ENCODE measurements at places on chromosomes 1 and 21.
A peak's percentile ranks its signal among the peaks of the same experiment; 100 is the strongest.

GRCh38 chr1:229300099-229300757 is 29.3 kb downstream of the RAB4A start:
- no peak for DNase-seq

DNA sequence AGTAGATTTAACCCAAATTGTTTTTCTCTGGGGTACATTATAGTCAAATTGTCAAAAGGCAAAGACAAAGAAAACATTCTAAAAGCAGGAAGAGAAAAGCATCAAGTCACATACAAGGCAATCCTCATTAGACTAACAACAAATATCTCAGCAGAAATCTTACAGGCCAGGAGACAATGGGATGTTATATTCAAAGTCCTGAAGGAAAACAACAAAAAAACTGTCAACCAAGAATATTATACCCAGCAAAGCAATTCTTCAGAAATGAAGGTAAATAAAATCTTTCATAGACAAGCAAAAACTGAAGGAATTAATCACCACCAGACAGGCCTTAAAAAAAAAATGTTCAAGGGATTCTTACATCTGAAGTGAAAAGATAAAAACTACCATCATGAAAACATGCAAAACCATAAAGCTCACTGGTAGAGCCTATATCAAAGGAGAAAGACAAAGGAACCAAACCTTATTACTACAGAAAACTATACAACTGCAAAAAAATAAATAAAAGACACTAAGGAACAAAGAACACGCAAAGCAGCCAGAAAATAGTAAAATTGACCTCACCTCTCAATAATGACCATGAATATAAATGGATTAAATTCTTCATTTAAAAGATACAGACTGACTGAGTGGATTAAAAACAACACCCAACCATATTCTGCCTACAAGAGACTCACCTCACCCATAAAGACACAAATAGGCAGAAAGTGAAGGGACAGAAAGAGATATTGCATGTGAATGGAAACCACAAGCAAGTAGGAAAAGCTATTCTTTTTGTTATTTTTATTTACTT is 113.8 kb upstream of the ZC3H11B start:
- no peak for DNase-seq

GRCh38 chr1:159200769-159201168 is 3.9 kb upstream of the ACKR1 start:
- no peak for DNase-seq

DNA sequence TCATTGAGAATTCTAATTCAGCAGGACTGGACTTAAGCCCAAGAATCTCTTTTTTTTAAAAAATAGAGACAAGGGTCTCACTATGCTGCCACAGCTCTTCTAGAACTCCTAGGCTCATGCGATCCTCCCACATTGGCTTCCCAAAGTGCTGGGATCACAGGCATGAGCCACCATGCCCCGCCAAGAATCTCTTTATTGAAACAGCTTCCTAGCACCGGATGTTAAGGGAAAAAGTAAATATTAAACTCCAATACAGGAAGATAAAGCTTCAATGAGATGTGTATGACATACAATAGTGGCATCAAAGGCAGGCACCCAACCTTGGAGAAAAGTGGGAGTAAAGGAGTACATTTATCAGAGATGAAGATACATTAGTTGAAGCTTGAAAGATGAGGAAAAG is 25.5 kb downstream of the PUM1 start:
- DNase-seq = no peak

- DNase-seq = peak; percentile 56
Observed at GRCh38 chr1:110155878-110156522, 5.7 kb downstream of the SLC6A17 start.

DNA sequence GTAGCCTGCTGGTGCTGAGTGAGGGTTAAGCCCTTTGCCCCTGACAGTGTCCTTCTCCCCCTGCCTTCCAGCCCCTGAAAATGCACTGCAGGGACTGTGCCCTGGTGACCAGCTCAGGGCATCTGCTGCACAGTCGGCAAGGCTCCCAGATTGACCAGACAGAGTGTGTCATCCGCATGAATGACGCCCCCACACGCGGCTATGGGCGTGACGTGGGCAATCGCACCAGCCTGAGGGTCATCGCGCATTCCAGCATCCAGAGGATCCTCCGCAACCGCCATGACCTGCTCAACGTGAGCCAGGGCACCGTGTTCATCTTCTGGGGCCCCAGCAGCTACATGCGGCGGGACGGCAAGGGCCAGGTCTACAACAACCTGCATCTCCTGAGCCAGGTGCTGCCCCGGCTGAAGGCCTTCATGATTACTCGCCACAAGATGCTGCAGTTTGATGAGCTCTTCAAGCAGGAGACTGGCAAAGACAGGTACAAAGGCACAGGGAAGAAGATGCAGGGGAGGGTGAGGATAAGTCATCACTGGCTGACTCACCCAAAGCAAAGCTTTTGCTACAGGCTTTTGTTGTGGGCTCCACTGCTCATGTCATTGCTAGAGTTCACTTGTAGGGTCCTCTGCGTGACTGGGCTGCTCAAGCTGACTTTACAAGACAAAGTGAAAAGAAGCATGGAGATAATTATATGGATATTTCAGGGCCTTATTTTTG is 174.9 kb downstream of the PIGK start:
- peak; percentile 26 for DNase-seq

DNA sequence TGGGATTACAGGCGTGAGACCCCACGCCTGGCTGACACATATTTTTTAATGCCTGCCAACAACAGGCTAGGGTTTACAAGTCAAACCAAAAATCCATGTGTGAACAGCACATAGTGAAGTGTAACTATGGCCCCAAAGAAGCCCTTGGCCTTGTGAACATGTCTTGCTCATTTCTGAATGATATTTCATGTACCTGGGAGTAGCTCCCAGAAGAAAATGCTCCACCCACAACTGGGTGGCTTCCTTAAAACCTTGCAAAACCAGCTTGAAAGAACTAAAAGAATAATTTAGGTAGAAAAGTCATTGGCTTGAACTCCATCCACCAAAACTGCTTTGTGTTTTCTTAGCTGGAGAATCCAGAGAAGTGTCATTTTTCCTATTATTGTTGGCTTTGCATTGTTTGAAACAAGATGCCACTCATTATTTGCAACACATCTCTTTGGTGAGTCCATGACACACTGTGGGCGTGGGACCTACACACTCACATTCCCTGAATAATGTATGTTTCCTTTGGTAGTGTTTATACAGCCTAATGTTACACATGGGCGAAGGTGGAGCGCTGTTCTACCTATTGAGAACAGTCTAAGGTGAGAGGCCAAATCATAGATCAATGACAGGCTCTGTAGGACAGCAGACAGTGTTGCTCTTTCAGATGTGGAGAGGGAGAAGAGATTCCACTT is 28.5 kb upstream of the SDE2 start:
- no peak for DNase-seq

DNA sequence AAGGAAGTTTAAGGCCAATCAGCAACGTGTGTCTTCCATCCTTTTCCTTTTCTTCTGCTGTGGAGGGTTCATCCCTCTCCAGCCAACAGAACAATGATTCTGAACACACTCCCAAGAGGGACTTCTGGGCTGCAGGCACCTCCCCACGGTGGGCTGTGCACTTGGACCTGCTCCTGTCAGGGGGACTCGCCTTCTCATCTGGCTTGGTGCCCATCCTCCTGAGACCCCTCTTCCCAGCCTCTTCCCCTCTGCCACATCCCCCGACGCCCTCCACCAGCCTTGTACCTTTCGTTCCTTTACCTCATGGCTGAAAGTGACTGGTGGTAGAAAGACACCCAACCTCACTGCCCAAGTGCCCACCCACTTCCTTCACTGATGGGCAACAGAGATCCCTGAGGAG is 26.0 kb upstream of the SLAMF9 start:
- DNase-seq = no peak

GRCh38 chr1:239718571-239718970 is 332.2 kb downstream of the CHRM3 start:
- DNase-seq = no peak

DNA sequence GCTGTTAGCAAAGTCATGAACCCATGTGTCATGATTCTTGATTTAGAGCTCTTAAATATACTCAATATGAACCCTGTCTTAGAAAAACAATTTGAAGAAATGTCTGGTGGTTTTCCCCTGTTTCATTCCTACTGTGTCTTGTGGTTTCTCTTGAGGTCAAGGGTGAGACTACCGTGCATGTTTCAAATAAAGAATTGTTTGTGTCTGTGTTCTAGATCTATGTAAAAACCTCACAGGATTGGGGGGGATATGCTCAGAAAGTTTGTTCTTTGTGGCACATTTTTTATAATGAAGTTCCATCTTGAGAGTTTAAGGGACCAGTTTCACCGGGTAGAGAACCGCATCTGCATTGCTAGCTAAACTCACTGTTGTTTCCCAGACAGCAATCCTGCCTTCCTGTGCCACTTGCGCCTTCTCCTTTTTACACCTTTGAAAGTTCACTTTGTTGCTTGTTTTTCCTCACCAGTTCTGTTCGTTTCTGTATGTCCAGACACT is 30.9 kb upstream of the CACYBP start:
- DNase-seq = peak; percentile 82

GRCh38 chr1:173509797-173510196 is 32.7 kb downstream of the PRDX6 start:
- DNase-seq = no peak

DNA sequence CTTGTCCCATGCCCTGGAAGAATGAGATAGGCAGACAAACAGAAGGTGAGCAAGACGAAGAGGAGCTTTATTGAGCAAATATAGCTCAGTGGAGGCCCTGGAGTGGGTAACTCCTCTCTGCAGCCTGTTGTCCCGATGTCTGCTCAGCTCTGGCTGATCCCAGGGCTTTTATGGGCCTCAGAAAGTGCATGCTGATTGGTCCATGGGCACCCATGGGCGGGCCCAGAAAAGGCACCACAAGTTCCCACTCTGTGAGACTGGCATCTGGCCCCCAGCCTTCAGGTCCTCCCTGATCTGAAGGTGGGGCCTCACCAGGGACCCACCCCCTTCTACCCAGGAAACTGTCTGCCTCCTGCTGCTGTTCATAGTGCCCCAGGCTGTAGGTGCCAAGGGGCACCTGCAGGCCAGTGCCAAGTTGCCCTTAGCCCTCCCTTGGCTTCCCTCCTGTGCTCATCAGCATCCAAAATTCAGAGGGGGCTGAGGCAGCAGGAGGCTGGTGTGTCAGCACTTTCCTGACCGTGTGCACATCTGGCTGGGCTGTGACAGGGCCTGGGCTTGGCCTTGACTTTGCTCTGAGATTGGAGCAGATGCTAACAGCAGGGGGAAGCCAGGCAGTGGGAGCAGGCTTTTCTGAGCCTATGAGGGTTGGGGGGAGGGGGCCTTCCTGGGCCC is 35.4 kb downstream of the ACTL8 start:
- no peak for DNase-seq

DNA sequence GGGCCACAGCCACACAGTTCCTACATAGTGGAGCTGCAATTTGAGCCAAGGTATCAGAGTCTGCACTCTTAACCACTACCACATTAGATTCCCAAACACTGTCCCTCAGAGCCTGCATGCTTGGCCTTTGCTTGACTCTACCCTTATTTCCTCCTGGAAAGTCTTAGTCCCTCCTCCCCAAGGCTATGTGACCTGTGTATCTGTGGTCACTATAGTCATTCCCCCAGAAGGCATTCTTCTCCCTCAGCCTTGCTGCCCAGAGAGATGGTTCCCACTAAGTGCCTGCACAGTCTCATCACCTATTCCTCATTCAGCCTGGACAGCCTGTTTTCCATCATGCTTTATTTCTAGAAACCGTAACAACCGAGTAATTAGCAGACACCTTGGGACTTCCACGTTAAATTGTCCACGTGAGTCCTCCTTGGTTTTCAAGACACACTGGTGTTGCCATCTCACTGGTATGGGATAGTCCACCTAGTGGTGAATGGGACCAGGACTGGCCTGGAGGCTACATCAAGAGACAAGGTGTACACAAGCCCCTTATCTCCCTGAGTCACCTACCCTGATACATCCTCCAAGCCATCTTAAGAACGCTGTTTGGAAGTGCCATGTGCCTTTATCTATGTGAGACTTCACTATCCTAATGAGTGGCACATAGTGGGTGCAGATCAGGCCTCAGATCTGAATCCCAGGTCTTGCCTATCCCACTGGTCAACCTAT is 3.8 kb upstream of the ZNF648 start:
- no peak for DNase-seq

DNA sequence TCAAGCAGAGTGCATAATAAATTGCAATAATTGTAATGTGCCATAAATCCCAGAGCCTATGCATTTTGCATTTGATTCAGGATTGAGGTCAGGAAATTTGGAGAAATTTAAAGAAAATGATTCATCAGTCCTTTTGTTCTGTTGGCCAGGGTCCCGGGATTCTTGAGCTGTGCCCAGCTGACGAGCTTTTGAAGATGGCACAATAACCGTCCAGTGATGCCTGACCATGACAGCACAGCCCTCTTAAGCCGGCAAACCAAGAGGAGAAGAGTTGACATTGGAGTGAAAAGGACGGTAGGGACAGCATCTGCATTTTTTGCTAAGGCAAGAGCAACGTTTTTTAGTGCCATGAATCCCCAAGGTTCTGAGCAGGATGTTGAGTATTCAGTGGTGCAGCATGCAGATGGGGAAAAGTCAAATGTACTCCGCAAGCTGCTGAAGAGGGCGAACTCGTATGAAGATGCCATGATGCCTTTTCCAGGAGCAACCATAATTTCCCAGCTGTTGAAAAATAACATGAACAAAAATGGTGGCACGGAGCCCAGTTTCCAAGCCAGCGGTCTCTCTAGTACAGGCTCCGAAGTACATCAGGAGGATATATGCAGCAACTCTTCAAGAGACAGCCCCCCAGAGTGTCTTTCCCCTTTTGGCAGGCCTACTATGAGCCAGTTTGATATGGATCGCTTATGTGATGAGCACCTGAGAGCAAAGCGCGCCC is 8.7 kb downstream of the PROX1 start:
- no peak for DNase-seq

- DNase-seq = no peak
Observed at GRCh38 chr1:86649618-86650017, 54.8 kb upstream of the SH3GLB1 start.

DNA sequence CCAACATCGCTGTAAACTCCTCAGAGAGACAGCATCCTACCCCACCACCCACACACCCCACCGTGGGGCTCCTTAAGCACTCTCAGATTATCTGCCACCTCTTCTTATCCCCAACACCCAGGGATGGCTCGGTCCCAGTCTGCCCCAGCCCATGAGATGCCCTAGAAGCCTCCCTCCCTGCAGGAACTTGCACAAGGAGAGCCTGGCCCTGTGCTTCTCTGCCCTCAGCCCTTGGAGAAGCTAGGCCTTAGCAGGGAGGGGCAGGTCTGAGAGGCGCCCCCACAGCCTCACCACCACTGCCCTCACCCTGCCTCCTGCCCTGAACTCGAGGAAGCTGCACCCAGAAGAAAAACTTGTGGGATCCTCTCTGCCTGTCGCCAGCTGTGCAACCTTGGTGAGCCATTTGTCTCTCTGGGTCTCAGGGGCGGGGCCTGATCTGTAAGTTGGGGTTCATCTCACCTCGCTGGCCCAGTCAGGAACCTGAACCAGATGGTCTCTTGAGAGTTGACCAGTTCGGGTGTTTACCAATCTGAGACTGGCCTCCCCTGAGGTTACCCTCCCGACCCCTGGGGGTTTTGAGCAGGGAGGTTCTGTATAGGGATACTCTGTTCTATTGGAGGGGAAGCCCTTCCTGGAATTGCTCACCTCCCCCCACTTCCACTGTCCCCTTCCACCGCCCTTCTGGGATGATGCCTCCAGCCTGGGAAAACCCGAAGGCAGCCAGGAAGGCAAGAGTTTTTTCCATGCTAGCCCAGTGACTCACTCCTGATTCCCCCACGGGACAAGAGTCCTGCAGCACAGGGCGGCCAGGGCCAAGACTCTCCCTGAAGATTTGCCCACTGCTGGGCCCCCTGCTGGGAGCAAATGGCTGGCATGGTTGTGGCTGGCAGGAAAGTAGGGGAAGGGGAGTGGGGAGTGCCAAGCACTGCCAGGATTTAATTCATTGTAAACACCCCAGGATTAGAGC is at the start of gene S100A3:
S100A3 (minus strand) TSS at position 537 of the 967 bp plus-strand sequence. CDS start 773 bp downstream, outside the sequence.
- peak; percentile 90 for DNase-seq

GRCh38 chr21:45741691-45742090 is 98.2 kb downstream of the PCBP3 start:
- no peak for DNase-seq

Data from fibroblast of skin of abdomen (primary cell).